Activated T-cell treated with anti-CD3 and anti-CD28 coated beads for 48 hours (primary cell): ENCODE measurements at places on chromosomes 5 and 9.

GRCh38 chr9:72622186-72622585 lies 100.8 kb downstream of the TMC1 start:
- no peak for DNase-seq

DNA sequence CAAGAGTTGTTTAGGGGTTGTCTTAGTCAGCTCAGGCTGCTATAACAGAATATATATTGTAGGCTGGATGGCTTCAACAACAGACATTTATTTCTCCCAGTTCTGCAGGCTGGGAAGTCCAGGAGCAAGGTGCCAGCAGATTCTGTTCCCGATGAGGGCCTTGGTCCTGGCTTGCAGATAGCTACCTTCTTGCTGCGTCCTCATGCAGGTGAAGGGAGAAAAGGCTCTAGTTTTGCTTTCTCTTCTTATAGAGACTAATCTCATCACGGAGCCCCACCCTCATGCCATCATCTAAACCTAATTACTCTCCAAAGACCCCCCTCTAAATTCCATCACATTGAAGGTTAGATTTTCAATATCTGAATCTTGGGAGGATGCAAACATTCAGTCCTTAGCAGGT lies 246.0 kb upstream of the ANKRD55 start:
- DNase-seq = no peak

DNA sequence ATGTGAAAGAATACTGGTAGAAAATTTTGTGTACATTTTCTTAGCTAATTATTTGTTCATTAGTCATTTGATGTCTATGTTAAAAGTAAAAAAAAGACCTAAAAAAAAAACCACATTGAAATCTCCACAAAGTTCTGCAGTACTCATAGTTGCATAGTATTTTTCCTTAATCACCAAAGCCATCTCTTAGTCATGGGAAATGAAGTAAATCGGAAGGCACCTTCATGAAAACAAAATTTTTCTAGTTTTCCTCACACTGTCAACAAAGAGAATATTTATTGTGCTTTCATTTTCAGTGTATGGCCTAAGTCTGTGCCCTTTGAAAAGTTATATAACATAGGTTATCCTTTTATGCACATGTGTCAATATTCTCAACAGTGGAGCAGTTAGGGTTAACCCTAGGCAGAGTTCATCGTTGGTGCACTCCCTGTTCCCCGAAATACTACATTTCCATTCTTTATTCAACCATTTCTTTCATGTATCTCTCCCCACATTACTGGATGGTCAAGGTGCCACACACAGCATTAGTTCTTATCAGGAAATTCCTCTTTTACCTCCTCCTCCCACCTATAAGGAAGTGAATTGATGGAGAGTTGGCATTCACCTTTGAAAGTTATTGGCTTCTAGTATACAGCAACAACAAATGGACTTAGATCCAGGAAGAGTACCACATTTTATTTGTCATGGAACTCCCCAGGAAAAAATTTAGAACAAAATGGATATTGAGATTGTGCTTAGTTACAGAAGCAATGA lies 93.1 kb downstream of the NUDT12 start:
- DNase-seq = no peak

DNA sequence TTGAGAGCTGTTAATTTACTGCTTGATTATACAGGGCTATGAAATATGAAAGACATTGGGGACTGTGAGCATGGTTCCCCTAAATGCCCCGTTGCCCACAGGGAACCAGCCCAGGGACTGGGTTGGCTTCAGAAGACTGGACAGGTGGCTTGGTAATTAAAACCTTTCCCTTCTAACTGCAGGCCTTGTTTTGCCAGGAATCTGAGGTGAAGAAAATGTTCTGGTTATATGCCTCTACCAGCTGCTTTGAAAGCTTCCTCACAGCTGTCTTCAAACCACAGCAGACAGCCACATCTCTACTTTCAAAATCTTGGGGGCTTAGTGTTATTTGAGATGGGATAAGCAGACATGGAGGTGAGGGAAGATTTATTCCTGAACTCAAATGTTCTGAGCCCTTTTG lies 153.3 kb upstream of the SPRY4 start:
- no peak for DNase-seq

- no peak for DNase-seq
These were observed 240.8 kb upstream of the TMEM161B start for GRCh38 chr5:88509403-88509802.

GRCh38 chr5:164784230-164784629 lies 1278.8 kb downstream of the MAT2B start:
- no peak for DNase-seq
